Dorsolateral prefrontal cortex (tissue), 122 donors: ENCODE measurements at places on chromosomes 2 and 18.

DNA sequence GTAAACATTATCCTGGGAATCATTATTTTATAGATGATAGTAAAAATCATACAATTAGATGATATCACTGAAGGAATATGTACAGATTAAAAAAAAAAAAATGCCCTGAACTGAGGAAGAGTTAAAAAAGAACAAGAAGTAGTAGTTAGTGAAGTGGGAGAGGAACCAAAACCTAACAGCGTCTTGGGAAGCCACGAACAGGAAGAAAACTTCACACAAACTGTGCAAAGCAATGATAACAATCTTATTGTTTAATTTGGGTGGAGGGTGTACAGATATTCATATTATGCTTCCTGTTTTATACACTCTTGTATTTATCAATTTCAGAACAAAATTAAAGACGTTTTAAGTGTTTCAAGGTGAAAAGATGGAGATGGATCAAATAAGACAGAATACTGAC lies 3.5 kb downstream of the HEATR5B start:
- DNase-seq: no peak

DNA sequence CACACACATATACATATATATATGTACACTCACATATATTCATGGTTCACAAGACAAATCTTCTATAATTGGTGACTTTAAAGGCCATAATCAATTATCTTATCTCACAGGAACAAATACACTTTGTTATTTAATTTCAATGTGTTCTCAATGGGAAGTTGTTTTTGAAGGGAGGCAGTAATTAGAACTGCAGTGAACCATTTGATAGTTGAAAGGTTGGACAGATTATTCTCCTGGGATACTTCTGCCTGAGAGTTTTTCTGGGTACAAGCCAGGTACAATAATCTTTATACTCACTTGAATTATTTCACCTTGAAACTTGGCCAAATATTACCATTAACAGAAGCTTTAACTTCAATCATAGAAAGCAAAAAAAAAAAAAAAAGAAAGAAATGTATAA lies 546.6 kb upstream of the LRRTM4 start:
- no peak for DNase-seq

DNA sequence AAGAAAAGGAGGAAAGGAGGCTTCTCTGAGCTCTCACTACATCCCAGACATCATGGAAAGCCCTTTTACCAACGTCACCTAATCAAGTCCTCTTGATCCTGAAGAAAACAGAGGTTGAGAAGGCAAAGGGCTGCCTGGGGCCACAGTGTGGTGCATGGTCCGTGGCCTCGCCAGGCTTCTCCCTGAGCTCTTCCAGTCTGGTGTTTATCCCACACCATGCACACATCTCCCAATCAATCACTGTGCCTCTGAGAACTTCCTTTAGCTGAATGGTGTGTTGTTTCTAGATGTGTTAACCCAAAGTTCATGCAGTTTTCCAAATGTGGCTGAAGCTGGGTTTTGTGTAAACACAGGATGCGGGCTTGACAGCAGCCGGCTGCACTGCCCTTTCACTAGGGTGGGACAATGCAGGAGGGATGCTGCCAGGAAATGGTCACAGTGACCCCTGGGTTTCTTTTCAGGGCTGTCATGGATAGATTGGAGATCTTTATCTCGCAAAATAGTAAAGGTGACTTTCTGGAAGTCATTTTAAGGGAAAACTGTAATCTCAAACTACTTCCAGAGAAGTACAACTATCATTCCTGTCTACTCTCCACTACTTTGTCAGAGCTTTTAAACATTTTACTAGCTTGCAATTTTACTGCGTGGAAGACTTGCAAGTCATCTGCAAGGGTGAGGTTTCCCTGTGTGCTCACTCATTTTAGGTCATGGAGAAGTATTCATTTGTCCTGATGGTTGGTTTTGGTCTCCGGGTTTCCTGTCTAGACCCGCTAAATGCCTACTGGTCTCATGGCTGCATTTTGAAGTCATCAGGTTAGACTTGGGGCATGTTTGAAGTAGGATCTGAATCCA lies 54.6 kb downstream of the IL1R2 start:
- DNase-seq: no peak

- no peak for DNase-seq
Measured at GRCh38 chr18:5966514-5966913, 71.2 kb upstream of the TMEM200C start.

- DNase-seq: no peak
Measured at GRCh38 chr2:157394928-157395327, 49.0 kb downstream of the CYTIP start.

DNA sequence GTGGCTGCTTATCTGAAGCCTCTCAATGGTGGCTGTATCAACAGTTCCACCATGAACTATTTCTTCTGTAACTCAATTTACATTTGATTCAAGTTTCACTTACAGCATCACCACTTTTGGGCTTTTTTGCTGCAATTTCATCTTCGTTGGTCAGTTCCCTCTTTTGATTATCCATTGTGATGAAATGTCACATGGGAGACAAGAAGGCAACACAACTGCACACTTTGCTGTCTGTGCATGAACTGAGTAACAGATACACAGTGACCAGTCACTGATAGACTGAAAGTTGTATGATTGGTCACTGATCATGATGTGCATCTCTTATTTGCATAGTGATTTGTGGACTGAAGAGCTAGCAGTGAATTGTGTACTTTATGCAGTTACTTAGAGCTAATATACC lies 130.7 kb upstream of the RNF152 start:
- DNase-seq: no peak

DNA sequence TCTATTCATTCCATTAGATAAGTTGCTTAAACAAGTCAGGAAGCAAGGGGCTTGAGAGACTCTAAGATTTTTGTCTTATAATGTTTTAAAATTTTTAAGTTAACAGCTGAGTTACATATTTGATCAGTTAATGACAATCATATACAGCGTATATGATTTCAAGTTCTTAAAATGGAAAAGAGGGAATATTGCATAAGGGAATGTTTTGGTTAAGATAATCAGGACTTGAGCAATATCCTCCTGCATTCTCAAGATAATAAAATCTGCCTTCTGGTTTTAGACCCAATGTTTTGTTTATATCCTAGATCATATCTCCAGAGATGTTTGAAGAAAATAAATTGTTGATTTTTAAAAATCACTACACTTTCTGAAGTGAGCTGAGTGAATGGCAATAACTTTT lies 13.4 kb upstream of the DYNC1I2 start:
- no peak for DNase-seq

DNA sequence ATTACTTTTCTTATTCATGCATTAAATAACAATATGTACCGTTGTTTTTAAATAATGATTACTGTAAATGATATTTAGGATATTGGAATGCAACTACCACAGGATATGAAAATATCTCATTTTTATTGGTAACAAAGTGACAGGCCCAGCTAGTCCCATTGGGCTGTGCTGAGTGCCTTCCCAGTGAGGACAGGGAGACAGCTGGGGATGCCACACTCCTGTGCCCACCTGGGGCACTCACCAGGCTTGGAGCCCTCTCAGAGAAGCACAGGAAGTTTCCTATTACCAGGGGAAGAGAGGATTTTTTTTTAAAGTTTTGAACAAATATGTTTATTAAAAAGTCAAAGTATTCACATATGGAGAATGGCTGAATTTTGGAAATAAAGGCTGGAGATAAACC lies 48.9 kb downstream of the PARD6G start:
- no peak for DNase-seq

DNA sequence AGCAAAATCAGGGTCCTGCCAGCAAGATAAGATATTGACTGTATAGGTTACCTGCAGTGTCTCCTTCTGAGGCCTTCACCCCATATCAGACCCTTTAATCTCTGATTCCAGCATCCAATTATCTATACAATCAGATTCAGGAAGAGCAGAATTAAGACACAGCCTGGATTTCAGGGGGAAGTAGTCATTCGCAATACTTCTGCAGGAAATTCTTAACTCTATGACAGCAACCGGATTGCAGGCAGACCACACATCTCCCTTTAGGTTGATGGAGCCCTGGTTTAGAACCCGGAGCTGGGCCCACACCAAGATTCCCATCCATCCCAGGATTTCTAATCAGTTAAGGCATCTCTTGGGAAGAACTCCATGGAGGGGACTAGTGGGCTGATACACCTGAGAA lies 9.5 kb downstream of the ARL4C start:
- no peak for DNase-seq

DNA sequence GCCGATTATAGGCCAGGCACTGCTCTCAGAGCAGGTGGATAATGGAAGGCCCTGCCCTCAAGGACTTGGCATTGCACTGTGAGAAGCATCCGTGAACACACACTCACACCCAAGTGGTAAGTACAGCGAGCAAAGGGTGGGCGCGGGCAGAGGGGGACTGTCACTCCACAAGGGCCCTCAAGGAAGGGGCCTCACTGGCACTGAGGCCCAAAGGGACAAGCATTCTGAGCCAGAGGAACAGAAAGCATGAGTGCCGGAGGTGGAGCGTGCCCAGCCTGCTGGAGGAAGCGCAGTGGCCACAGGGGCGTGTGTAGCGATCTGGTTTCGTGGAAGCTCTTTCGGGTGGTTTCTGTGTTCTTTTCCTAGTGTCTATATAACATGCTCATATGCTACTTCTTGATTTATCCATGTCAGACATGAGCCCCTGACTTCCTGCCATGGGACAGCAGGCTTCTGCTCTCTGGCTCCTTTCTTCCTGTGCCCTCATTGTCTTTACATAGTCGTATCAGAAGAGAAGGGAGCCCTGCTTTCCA lies 132.7 kb upstream of the ASB18 start:
- DNase-seq: no peak

DNA sequence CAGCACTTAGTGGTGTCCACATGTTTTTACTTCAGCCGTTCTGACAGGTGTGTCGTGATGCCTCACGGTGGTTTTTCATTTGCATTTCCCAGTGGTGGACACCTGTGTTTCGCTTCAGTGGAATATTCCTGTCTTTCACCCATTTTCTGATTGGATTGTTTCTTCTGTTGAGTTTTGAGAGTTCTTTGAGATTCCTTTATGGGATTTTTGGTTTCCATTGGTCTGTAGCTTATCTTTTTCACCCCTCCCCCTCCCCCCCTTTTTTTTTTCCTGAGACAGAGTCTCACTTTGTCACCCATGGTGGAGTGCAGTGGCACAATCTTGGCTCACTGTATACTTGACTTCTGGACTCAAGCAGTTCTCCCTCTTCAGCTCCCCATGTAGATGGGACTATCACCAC lies 8.0 kb downstream of the ANKRD23 start:
- no peak for DNase-seq

GRCh38 chr2:43097644-43098408 lies 128.6 kb downstream of the ZFP36L2 start:
- DNase-seq: no peak

DNA sequence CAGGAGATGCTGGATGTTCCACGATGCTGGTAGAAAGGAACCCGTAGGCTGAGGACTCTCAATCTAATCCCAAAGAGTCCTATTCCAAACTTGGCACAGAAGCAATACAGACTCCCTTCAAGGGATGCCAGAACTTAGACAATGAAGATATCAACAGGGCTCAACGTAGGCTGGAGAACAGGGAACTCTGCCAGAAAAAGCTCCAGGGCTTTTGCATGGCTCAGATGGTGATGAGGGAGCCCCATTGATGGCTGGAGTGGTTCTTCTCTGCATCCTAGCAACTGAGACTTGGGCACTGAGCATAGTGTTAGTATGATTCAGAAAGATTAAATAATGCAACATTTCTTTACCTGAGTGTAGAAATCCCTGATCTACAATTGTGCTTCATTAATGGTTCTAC lies 117.2 kb upstream of the NCK2 start:
- DNase-seq: peak; percentile 77

DNA sequence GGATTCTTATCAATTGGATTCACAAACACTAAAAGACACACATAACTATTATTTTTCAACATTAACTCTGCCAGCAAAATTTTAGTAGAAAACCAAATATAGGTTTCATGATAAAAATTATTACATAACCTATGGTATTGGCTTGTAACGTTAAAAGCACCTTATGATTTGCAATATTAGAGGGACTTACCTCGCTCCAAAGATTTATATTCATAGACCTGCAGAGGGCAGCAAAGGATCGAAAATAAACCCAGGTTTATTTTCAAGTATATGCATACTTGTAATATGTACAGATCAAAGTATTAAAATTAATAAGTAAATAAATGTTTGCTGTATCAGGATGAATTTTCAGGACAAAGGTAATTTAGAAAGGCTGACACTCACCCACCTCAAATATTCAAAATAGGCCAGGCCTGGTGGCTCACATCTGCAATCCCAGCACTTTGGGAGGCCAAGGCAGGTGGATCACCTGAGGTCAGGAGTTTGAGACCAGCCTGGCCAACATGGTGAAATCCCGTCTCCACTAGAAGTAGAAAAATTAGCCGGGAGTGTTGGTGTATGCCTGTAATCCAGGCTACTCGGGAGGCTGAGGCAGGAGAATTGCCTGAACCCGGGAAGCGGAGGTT lies 45.3 kb downstream of the LRPPRC start:
- no peak for DNase-seq

- no peak for DNase-seq
Measured at GRCh38 chr2:157442636-157443035, 1.3 kb downstream of the CYTIP start.

- no peak for DNase-seq
Measured at GRCh38 chr2:7020939-7021470, 103.8 kb downstream of the RNF144A start.

- DNase-seq: no peak
Measured at GRCh38 chr2:180516232-180516631, 464.2 kb upstream of the UBE2E3 start.

DNA sequence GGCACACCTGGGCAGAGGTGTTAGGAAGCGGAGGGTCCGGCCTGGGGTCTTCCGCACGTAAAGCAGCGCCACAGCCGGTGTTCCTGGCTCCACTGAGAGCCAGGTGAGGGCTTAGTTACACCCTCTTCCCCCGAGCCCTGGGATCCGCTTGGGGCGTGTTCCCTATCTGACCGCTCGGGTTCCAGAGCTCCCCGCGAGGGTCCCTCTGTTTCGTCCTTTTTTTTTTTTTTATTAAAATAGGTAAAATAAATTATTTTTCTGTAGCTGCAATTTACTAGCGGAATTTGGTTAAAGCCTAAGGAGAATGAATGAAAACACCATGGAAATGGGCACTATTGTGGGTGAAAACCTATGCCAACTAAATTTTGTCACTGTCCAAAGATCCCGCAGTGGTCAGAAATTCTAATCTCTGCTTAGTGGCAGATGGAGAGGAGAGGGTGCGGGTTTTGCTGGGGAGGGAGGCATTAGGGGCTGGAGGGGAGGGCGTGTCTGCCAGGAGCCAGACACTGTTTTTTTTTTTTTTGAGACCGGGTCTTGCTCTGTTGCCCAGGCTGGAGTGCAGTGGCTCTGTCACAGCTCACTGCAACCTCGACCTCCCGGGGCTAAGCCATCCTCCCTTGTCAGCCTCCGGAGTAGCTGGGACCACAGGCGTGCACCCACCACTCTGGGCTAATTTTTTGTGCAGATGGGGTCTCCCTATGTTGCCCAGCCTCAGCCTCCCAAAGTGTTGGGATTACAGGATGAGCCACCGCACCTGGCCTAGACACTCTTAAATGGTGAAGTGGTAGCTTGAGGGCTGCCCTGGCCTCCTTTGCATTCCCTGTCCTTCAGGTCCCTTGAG lies 834 bp downstream of the PDCL3 start:
- no peak for DNase-seq

- no peak for DNase-seq
Measured at GRCh38 chr2:135124924-135125886, 73.1 kb downstream of the RAB3GAP1 start.

- DNase-seq: no peak
Measured at GRCh38 chr2:126858991-126859390, 39.7 kb upstream of the TEX51 start.
